Neuronal stem cell (in vitro differentiated cells): ENCODE measurements at places on chromosomes 5 and 9.

DNA sequence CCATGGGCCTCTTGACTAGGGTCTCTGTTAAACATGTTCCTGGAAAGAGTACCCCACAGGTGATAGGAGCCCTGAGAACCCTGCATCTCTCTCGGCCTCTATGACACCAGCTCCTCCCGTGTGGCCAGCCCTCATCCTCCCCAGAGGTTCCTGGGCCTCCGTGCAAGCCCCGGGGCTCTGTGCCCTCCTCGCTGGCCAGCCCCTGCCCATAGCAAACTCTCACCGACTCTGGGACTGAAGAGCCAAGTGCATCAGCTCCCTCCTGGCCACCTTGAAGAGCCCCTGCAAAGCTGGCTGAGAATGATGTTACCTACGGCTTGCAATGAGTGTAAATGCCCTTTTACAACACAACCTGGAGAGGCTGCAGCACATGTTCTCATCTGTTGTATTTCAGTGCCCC, 224.4 kb downstream of the ROR2 start:
- DNase-seq = no peak
- H3K4me1 ChIP-seq = no peaks in the 10 kb centered on the region
- no peak overlapping the region for H3K4me3 ChIP-seq
- H3K27ac ChIP-seq = no peak overlapping the region
- H3K27me3 ChIP-seq = peaks cover 2% of the 10 kb centered on the region

GRCh38 chr5:135887881-135888614, 7.6 kb downstream of the IL9 start:
- peaks cover 3% of the 10 kb centered on the region for H3K4me1 ChIP-seq
- no peak overlapping the region for H3K4me3 ChIP-seq
- DNase-seq = peak; percentile 21
- H3K27ac ChIP-seq = no peak overlapping the region

GRCh38 chr5:53730943-53731342, 170.5 kb downstream of the NDUFS4 start:
- H3K27me3 ChIP-seq = no peaks in the 10 kb centered on the region
- H3K4me1 ChIP-seq = no peaks in the 10 kb centered on the region
- no peak overlapping the region for H3K27ac ChIP-seq
- no peaks in the 10 kb centered on the region for H3K36me3 ChIP-seq
- DNase-seq = no peak

DNA sequence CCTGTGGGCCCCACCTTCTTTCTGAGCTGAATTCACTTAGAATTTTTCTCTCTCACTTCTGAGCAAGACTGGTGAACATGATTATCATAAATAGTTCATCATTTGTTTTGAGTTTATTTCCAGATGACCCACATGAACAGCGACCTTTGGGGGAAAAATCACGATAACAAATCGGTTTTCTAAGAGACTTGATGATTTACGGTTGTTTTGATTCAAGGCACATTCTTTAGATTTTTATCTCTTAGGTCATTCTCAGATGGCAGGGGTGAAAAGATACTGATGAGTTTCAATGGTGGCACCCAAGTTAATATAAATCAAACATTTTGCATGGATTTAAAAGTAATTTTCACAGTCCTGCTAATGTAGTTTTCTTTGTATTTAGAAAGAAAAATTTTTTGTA, 95.1 kb downstream of the DMXL1 start:
- no peak overlapping the region for H3K4me3 ChIP-seq
- no peaks in the 10 kb centered on the region for H3K4me1 ChIP-seq
- no peak for DNase-seq
- H3K27ac ChIP-seq = no peak overlapping the region

GRCh38 chr9:97592126-97592525, 41.0 kb downstream of the TSTD2 start:
- peaks cover 8% of the 10 kb centered on the region for H3K27me3 ChIP-seq
- H3K27ac ChIP-seq = no peak overlapping the region
- no peak for DNase-seq
- H3K4me1 ChIP-seq = peaks cover 2% of the 10 kb centered on the region
- no peaks in the 10 kb centered on the region for H3K36me3 ChIP-seq
- no peak overlapping the region for H3K4me3 ChIP-seq

- H3K27ac ChIP-seq = no peak overlapping the region
- H3K36me3 ChIP-seq = no peaks in the 10 kb centered on the region
- H3K4me1 ChIP-seq = peaks cover 3% of the 10 kb centered on the region
- H3K4me3 ChIP-seq = no peak overlapping the region
- no peaks in the 10 kb centered on the region for H3K27me3 ChIP-seq
Observed at GRCh38 chr5:33824516-33825195, 67.1 kb downstream of the ADAMTS12 start.

- no peak overlapping the region for H3K4me3 ChIP-seq
- no peak overlapping the region for H3K27ac ChIP-seq
- peaks cover 44% of the 10 kb centered on the region for H3K4me1 ChIP-seq
- peak; percentile 79 for DNase-seq
- peaks cover 10% of the 10 kb centered on the region for H3K36me3 ChIP-seq
Observed at GRCh38 chr9:113590991-113591898, 127.7 kb downstream of the RGS3 start.

- H3K4me3 ChIP-seq = no peak overlapping the region
- DNase-seq = no peak
- no peaks in the 10 kb centered on the region for H3K36me3 ChIP-seq
- H3K27me3 ChIP-seq = no peaks in the 10 kb centered on the region
Observed at GRCh38 chr5:179268966-179269693, 76.1 kb downstream of the ADAMTS2 start.

GRCh38 chr5:16685069-16685468, 68.3 kb upstream of the RETREG1 start:
- peaks cover 64% of the 10 kb centered on the region for H3K36me3 ChIP-seq
- no peak for DNase-seq
- H3K4me1 ChIP-seq = no peaks in the 10 kb centered on the region
- H3K27ac ChIP-seq = no peak overlapping the region
- no peaks in the 10 kb centered on the region for H3K27me3 ChIP-seq

DNA sequence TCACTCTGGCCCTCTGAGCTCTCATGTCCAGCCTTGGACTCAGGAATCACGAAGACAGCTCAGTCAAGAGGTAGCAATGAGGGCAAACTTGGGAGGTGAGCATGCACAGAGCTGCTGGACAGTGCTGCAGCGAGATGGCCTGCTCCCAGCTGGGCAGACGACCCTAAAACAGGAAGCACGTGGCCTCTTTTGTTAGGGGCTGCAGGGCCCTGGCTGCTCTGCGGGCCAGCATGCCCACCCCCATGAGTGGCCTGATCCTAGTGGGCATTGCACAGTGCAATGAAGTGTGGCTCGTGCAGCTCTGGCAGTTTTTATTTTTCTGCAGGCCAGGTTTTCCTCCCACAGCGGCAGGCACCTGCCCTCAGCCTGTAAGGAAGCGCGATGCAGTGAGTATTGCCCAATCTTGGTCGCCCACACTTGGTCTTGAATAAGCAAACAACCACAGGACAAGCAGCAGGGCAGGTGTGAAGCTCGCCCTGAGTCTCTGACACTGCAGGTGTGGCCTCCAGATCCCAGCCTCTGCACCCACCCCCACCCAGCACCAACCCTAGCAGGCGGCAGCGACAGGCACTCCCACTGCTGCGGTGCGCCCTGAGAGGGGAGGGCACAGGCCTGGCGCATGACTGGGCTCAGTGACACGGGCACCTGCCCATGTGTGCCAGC, 60.8 kb downstream of the SEMA4D start:
- H3K27me3 ChIP-seq = no peaks in the 10 kb centered on the region
- H3K4me1 ChIP-seq = no peaks in the 10 kb centered on the region
- no peak for DNase-seq

DNA sequence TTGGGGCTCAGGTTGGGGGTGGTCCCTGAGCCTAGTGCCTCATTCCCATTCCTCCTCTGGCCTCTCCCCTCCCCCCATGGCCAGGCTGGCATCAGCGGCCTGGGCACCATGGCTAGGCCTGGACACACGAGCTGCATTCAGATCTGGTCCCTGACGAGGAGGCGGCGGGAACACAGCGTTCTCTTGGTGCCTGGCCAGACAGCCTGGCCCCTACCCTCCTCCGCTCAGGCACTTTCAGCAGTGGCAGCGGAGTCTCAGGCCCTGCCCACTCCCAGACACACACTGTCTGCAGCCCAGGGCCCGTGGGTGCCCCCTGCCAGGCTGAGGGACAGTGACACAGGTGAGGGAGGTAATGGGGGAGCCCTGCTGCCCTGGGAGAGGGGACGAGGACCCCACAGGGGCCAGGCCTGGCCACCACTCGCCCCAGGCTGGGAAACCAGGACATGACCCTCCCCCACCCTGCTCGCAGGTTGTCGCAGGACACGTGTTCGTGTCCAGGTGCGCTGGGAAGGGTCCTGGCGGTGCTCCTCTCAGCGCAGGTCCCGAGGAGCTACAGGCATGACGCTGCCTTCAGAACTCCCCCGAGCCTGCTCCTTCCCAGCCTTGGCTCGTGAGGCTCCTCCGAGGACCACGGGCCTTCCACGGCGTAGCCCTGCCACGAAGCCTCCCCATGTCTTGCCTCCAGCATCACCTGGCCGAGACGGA, 19.9 kb upstream of the UBAC1 start:
- DNase-seq = no peak
- H3K27me3 ChIP-seq = no peaks in the 10 kb centered on the region
- peaks cover 10% of the 10 kb centered on the region for H3K4me1 ChIP-seq
- H3K27ac ChIP-seq = no peak overlapping the region
- H3K4me3 ChIP-seq = no peak overlapping the region
- H3K36me3 ChIP-seq = no peaks in the 10 kb centered on the region

DNA sequence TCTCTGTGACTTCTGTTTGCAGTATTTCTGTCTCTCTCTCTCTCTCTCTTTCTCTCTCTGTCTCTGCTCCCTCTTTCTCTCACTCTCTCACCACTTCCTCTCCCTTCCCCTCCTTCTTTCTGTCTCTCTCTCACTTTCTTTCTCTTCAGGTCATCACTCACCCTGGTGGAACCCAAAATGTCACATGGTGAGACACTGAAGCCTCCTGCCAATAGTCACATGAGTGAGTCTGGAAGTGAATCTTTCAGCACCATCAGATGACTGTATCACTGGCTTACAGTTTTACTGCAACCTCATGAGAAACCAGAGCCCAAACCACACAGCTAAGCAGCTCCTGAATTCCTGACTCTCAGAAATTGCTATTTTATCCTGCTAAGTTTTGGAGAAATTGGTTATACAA, 414.6 kb downstream of the CAAP1 start:
- DNase-seq = no peak
- H3K27ac ChIP-seq = no peak overlapping the region
- no peaks in the 10 kb centered on the region for H3K36me3 ChIP-seq
- no peak overlapping the region for H3K4me3 ChIP-seq
- H3K27me3 ChIP-seq = no peaks in the 10 kb centered on the region

- no peak overlapping the region for H3K27ac ChIP-seq
- no peaks in the 10 kb centered on the region for H3K4me1 ChIP-seq
- no peaks in the 10 kb centered on the region for H3K36me3 ChIP-seq
- no peak overlapping the region for H3K4me3 ChIP-seq
- H3K27me3 ChIP-seq = no peaks in the 10 kb centered on the region
Observed at GRCh38 chr5:148794275-148794674, 32.1 kb upstream of the ADRB2 start.

GRCh38 chr5:169956756-169957155, 23.5 kb downstream of the INSYN2B start:
- H3K27ac ChIP-seq = no peak overlapping the region
- DNase-seq = no peak
- H3K4me1 ChIP-seq = no peaks in the 10 kb centered on the region
- H3K4me3 ChIP-seq = no peak overlapping the region

DNA sequence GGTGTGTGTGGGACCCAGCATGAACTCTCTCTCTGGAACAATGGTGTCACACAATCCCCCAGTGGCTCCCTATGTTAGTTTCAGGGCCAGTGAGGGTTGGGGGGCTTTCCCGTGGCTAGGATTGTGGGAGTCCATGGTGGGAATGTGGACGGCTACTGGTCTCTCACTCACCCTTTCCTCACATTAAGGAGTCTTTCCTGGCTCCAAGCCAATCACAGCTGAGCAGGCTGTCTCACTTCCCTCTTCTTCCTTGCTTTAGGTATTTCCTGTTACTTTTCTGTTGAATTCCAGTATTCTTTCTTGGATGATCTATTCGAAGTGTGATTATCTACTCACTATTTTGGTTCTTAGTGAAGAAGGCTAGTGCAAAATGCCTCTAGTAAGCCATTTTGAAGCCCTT, 324.4 kb upstream of the MPDZ start:
- H3K27me3 ChIP-seq = no peaks in the 10 kb centered on the region
- no peaks in the 10 kb centered on the region for H3K36me3 ChIP-seq
- H3K4me1 ChIP-seq = peaks cover 14% of the 10 kb centered on the region
- H3K4me3 ChIP-seq = no peak overlapping the region
- no peak overlapping the region for H3K27ac ChIP-seq

DNA sequence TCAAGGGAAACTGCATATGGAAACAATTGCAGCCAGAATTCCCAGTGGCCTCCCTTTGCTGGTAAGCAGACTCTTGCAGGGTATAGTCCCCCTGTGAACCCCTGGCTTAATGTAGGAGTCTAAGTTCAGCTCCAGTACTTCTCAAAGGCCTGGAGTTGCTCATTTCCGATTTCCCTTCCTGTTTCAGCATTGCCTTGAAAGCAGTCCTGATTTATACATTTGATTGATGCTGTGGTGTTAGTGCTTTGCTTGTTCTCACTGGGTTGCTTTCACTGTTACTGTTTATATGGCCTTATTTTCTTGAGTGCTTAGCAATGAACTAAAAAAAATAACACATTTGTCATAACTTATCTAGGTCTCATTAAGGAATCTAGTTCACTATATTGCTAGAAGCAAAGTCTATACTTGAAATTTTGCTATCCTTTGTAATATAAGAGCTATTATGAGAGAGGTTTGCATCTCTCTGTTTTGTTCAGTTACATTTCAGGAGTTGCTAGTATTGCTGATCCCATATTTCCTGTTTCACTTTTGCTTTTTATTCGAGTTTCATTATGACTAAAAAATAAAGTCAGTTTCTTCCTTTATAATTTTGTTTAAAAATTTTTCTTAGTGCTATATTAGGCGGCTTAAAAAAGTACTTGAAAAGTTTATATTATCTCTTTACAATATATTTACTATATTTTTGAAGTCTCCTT, 122.4 kb upstream of the NMUR2 start:
- no peaks in the 10 kb centered on the region for H3K36me3 ChIP-seq
- no peaks in the 10 kb centered on the region for H3K27me3 ChIP-seq
- no peak for DNase-seq
- no peak overlapping the region for H3K27ac ChIP-seq

- peak within 1 kb of the TSS; percentile 96 for H3K4me3 ChIP-seq
- peak within 1 kb of the TSS; percentile 19 for H3K27ac ChIP-seq
- DNase-seq = peak; percentile 91
Observed at GRCh38 chr9:137254624-137255447, at the start of gene NELFB. Gene NELFB, plus strand, starts transcription at chr9:137255327.

- H3K4me3 ChIP-seq = no peak overlapping the region
- H3K27ac ChIP-seq = no peak overlapping the region
Observed at GRCh38 chr5:88380332-88380731, 111.7 kb upstream of the TMEM161B start.

- H3K27ac ChIP-seq = no peak overlapping the region
- no peaks in the 10 kb centered on the region for H3K4me1 ChIP-seq
- H3K4me3 ChIP-seq = no peak overlapping the region
Observed at GRCh38 chr5:89537800-89538199, 654.8 kb upstream of the MEF2C start.
